ENCODE measurements at places on chromosomes 1 and 21.

DNA sequence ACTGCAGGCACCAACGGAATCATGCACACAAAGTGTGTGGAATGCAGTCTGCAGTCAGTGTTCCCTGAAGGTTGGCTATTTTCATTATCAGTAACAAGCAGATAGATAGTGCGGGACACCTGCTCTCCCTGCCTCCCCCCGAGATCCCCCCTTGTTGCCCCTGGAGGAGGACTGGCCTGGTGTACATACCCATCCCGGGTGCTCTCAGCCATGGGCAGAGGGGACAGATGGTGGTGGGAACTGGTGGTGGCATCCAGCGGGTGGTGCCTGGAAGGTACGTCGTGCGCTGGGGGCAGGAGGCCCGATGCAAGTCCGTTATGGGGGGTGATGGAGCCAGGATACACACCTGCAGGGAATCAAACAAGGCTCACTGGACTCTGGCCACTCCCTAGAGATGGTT lies 55.2 kb downstream of the DMRTB1 start:
- DNase-seq = no peak

GRCh38 chr1:52423771-52424170 lies 19.4 kb downstream of the PRPF38A start:
- DNase-seq = peak; percentile 16

GRCh38 chr1:172184506-172185191 lies 235.8 kb upstream of the C1orf105 start:
- no peak for DNase-seq

- no peak for DNase-seq
Observed at GRCh38 chr1:28577052-28577678, 14.9 kb upstream of the RAB42 start.

DNA sequence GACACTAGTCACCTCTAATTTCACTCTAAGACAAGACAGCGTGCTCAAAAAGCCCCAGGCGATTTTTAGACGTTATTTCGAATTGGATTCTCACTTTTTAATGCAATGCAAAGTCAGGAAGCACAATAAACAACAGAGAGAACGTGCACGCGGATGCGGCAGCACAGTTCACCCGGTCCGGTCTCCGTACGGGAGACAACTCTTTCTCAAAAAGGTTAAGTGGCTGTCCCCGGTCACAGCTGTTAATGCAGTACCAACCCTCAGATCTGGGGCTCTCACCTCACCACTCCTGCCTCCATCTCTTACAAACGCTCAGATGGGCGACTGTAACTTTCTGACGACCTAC lies 1.2 kb downstream of the HP1BP3 start:
- DNase-seq = peak; percentile 35

- peak; percentile 17 for DNase-seq
Observed at GRCh38 chr1:84504580-84505492, 1.4 kb upstream of the SPATA1 start.

DNA sequence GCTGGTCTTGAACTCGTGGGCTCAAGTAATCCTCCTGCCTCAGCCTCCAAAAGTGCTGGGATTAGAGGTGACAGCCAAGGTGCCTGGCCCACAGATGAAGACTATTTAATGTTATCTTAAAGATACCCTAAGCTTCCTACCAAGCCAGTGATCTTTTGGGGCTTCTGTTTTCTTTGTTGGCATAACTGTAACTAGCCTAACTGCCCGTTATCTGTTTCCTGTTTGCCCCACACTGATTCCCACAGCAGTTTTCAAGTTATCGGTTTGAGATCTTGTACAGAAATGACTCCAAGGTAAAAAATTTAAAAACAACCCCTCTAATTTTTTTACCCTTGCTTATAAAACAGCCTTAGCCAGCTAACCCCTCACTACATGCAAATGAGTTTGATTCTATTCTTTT lies 12.4 kb downstream of the SELL start:
- no peak for DNase-seq

DNA sequence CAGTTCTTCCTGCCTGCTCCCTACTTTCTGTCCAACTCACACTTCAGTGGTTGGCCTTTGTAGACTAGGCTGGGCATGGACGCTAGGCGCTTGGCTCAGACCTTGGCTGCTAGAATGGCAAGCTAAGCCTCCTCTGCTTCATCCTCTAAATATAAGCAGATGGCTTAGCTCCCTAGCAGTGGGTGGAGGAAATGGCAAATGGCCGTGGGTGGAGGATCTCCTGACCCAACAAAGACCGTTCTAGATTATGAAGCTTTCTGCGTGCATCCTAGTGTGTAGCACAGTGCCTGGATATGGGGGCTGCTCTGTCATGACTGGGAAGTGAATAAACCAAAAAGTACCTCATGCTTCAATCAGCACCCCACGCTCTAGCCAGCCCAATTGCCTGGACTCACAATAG lies 10.4 kb upstream of the ETV3L start:
- no peak for DNase-seq

DNA sequence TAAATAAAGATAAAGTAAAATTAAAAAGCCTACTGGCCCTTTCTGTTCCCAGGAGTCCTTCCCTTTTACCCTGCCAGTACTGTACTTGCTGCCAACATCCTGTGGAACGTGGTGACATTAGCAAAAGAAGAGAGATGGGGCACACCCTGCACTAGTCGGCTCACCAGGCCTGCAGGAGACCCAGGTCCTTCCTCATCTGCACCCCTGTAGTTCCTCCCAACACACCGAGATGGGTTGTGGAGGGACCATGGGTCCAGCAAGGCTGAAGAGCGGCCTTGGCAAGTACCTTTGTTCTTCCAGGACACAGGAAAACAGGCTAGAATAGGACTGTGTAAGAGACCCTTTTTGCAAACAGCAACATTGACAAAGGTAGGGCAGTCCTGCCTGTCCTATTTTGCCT lies 98.7 kb upstream of the TMPRSS2 start:
- DNase-seq = no peak

DNA sequence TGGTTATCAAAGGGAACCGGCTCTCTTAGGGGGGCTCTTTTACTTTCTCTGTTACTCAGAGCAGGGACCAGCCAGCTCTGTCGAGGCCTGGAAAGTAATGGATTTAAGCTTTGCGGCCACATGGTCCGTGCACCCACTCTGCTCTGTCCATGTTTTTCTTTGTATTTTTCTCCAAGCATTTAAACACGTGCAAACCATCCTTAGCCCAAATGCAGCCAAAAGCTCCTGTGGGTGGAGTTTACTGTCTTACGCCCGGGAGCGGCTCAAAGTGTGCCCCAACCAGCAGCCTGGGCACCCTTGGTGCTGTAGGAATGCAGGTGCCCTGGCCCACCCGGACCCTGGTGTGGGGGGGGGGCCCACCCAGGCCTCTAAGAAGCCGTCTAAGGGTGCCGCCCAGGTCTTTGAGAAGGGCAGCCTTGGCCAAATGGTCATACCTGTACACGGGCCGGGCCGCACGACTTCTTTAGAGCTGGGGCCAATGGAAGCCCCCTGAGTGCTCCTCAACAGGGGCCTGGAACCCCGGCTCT lies 29.2 kb upstream of the POFUT2 start:
- no peak for DNase-seq

DNA sequence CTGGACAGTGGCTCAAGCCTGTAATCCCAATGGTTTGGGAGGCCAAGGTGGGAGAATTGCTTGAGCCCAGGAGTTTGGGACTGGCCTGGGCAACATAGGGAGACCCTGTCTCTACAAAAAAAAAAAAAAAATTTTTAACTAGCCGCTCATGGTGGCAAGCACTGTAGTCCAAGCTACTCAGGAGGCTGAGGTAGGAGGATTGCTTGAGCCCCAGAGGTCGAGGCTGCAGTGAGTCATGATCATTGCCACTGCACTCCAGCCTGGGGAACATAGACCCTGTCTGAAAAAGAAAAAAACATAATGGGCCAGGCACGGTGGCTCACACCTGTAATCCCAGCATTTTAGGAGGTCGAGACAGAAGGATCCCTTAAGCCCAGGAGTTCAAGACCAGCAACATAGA lies 5.3 kb downstream of the SPATC1L start:
- no peak for DNase-seq

GRCh38 chr1:11285883-11286734 lies 13.1 kb downstream of the UBIAD1 start:
- DNase-seq = no peak

DNA sequence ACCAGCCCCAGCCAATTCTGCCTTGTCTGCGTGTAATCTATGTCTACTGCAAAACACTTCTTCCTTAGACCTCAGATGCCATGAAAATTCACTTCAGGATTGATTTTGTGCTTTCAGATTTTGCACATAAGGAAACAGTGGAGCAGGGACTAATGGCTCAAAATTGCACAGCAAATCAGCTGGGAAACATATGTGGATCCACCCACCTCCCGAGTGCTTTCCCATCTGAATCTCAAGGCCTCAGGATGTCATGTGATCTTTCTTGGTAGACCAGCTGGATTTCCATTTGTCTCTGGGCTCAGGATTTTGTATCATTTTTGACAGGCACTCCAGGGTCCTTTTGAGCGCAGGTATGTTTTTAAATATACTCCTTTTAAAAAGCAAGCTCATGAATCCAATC lies 158.6 kb downstream of the MIS18A start:
- no peak for DNase-seq

DNA sequence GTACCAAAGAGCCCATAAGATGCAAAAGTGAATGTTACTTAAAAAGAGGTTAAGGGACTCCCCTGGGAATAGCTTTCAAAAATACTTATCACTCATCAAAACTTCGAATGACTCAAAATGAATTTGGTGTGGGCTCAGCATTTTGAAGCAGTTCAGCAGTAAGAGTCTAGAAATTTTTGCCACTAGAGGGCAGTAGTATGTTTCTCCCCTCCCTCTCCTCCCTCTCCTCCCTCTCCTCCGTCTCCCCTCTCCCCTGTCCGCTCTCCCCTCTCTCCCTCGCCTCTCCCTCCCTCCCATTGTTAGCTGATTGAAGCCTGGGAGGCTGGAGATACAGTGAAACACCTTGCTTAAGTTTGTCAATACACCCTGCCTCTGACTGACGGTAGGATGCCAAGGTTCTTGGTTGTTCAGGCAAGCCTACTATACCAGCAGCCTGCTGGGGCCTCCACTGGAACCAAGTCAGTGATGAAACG lies 70.8 kb upstream of the TENT5C start:
- DNase-seq = peak; percentile 73

- no peak for DNase-seq
Observed at GRCh38 chr1:160171980-160172379, 18.4 kb upstream of the CASQ1 start.

DNA sequence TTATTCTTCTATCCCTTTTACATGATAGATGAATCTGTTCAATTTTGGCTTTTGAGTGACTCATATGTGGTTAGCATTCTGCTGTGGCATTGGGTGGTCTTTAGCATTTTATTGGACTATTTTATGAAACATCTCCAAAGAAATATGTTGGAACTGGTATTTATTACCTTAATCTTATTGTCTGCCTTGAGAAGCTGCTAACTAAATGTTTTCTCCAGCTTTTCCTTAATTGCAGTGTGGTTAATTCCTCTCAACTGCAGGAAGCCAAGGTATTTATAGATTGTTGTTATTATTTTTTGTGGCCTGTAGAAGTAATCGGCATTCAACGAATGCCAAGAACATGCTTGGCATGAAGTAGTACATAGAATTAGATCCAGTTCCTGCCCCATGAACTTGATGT lies 64.1 kb downstream of the NOS1AP start:
- no peak for DNase-seq

DNA sequence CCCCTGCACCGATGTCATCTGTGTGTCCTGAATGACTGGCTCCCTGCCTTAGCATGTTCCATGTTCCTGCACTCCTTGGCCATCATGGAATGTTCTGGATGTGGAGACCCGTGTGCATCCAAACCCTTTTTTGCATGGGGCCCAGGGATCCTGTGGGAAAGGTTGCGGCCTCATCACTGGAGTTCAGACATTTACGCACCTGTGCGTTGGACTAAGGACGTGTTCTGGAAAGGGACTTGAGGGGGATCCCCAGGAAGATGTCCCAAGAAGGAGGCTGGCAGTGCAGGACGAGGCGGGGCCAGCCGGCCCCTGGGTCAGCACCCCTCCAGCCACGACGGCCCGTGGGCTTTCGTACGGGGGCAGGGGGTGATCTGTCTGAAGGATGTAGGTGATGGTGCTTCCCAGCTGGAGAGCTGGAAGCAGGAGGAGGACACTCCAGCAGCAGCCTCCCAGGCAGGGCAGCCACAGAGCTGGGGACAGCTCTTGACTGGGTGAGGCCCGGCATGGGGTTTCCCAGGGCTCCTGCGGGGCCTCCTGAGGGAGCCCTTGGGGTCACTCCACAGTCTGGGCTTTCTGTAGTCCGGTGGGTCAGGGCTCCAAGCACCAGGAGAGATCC lies 67.2 kb downstream of the SCCPDH start:
- no peak for DNase-seq

DNA sequence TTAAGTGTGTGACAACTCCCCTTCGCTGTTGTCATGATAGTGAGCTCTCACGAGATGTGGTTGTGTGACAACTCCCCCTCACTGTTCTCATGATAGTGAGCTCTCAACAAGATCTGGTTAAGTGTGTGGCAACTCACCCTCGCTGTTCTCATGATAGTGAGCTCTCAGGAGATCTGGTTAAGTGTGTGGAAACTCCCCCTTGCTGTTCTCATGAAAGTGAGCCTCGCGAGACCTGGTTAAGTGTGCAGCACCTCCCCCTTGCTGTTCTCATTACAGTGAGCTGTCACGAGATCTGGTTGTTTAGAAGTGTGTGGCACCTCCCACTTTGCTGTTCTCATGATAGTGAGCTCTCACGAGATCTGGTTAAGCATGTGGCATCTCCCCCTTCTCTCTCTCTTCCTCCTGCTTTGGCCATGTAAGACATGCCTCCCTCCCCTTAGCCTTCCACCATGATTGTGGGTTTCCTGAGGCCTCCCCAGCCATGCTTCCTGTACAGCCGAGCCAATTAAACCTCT lies 25.1 kb upstream of the LSS start:
- DNase-seq = no peak

DNA sequence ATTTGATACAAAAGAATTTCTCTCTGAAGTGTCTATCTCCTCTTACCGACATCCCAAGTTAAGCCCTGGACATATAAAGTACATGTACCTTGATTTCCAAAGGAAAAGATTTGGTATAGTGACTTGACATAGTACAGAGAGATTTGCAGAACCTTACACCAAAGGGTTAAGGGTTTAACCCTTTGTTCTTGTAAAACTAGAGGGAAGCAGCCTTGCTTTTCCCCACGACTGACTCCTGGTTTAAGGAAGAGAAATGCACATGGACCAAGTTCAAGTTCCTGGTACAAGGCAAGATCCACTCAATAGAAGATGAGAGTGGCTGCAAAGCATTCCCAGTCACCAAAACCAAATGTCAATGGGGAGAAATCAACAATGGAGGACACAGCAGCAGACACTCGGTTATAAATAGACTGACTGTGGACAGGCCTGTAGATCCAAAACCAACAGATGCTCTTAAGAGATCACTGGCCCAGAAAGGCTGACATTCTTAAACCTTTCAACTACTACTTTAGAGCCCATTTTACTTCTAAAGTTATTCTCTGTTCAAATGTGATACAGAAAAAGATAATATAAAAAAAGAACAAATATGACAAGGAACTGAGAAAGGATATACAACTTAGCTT lies 69.4 kb downstream of the PUM1 start:
- DNase-seq = no peak

GRCh38 chr1:180070286-180070685 lies 84.4 kb upstream of the QSOX1 start:
- no peak for DNase-seq

- DNase-seq = no peak
Observed at GRCh38 chr1:229869687-229870086, 197.4 kb upstream of the GALNT2 start.

All from kidney capillary endothelial cell (primary cell).